ENCODE measurements at places on chromosomes 2 and 18.

GRCh38 chr2:85318222-85319074 lies 9.3 kb downstream of the TGOLN2 start:
- DNase-seq = no peak

- DNase-seq = no peak
These were observed 11.5 kb upstream of the NFATC1 start for GRCh38 chr18:79384151-79384807.

- no peak for DNase-seq
These were observed 72.7 kb upstream of the LYPD6B start for GRCh38 chr2:148965623-148966437.

DNA sequence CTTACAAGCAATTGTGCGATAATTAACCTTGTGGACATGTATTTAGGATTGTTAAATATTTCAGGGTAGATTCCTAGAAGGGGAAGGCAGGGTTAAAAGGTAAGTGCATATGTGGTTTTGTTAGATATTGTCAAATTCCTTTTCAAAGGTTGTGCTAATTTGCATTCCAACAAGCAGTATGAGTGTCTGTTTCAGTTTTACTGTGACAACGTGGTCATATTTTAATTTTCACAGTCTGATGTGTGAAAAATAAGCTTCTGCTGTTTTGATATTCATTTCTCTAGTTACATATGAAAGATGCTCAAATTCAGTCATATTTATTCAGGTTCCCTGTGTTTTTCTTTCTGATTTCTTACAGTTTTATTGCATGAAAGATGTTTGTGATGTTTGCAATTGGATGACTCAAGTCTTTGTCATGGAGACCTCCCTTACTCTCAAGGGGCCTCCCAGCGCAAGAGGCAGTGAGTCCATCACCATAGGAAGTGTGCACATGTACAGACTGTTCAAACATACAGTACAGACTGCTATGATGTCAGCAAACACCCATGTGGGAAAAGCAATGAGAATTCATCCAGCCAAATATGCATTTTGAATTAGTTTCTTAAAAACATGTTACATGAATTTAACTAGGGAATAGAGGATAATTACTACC lies 310.8 kb downstream of the GALR1 start:
- no peak for DNase-seq

GRCh38 chr18:55833543-55833942 lies 245.6 kb upstream of the TCF4 start:
- no peak for DNase-seq

GRCh38 chr2:39380525-39381150 lies 56.4 kb downstream of the MAP4K3 start:
- peak; percentile 86 for DNase-seq

- DNase-seq = no peak
These were observed 8.7 kb downstream of the CAPG start for GRCh38 chr2:85401464-85401805.

GRCh38 chr2:33836628-33837027 lies 237.5 kb upstream of the FAM98A start:
- no peak for DNase-seq

GRCh38 chr2:172970660-172971059 lies 105.0 kb upstream of the MAP3K20 start:
- DNase-seq = no peak

DNA sequence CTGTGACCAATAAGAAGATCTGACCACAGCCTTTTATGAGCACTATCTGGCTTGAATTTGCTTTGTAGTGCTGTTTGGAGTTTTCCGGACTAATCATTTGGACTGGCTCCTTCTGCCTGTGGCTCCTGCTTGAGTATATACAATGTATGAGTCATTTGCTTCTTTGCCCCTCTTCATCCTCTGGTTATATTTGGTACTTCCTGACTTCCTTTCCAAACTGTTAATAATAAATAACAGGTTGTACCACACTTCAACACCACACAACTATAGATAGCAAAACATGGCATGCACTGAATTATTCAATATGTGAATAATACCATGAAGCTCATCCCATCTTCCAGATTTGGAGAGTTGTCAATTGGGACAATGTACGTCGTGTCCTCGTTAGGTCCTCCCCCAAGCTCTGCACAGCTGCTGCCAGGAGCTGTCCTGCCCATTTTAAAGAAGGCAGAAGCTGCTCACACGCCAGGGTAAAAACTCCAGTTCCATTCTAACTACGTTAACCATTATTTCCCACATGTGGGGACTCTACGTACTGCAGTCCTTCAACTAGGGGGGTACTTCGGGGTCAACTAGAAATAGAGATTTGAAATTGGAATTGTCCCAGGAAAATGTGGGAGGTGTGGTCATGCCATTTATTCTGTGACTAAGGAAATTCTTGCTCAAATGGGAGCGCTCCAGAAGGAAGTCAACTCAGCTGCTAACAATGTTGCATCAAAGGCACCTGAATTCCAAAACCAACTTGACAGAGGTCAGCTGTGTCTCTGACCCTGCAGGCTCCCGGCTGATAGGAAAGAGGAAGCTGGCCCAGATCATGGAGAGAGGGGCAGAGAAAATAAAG lies 38.1 kb downstream of the ST8SIA5 start:
- DNase-seq = no peak

GRCh38 chr2:85578243-85579180 lies 1.1 kb downstream of the VAMP8 start:
- no peak for DNase-seq

DNA sequence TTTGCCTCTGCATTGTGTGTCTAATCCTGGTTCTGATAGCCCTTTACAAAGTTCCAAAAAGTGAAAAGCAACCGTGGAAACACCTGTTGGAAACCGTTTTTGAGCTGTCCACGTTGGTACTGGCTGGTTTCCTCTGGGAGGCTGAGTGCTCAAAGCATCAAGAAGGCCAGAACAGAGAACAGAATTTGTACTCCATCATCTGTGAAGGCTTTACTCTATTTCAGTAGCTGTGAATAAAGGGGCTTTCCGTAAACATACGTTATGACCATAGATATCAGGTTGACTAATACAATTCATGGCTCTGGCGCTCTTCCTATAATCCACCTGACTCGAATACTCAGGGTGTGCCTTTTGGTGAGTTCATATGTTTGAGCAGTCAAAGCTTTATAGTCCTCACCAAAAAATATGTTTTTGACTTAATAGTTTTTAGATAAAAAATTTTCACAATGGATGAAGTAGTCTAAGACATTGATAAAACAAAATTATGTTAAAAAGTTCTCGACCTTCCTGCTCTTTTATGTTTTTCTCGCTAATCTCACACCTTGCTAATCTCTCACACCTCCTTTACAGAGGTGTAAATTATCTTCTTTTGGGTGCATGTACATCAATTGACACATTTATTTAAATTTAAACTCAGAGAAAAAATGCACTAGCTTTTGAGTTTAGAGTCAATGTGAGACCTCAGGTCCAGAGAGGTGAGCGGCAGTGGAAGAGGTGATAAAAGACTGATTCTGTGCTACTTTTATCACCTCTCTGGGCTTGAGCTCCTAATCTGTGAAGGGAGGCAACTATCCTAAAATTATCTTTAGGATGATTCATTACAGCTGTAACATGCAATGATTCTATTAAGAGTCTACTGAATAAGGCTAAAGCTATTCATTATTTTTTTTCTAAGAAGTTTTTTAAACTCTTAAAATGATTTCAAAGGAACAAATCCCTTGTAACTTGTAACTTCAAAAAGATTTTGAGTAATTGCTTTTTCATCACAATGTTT lies 65.3 kb downstream of the CXCR4 start:
- DNase-seq = no peak

DNA sequence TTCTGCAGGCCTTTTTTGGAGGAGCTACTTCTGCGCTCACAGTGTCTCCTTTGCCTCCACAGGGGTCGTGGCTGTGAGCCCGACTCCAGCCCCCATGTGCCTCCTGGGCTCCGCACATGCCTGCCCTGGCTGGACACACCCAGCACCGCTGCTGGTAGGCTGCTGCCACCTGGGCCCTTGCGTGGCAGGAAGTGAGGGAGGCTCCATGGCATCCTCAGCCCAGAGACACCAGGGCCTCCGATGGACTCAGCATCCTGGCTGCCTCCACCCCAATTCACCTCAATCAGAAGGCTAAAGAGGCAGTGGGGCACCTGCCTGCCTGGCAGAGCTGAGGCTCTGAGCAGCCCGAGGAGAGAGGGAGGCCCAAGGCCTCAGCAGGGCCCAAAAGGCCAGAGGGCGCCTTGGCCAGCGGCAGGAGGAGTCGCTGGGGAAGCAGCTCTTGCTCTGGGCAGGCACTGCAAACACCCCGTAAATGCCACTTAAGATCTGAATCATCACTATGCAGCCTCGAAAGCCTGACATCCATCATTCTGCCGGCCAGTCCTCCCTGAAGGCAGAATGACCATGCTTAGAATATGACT lies 68.3 kb upstream of the OTOS start:
- DNase-seq = no peak

GRCh38 chr2:3312576-3313345 lies 64.9 kb downstream of the EIPR1 start:
- DNase-seq = no peak

- DNase-seq = no peak
These were observed 40.7 kb downstream of the ARHGAP25 start for GRCh38 chr2:68775272-68775842.

DNA sequence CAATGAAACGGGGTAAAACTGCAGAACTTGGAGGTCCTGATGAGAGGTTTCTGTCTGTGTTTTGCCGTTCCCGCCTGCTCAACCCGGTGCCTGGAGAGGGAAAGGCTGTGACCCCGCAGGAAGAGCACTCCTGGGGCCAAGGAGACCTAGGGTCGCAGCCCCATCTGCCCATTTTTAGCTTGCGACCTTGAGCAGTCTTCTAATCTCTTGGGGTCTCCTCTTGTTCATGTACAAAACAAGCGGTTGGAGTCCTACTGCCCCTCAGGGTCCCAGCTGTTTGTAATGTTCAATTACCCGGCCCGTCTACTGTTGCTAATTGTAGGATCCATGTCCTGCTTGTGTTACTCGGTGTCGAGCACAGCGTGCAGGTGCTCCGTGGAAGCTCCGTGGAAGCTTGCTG lies 104.5 kb downstream of the PTGR3 start:
- no peak for DNase-seq

GRCh38 chr2:137348301-137348700 lies 583.0 kb downstream of the THSD7B start:
- DNase-seq = no peak

DNA sequence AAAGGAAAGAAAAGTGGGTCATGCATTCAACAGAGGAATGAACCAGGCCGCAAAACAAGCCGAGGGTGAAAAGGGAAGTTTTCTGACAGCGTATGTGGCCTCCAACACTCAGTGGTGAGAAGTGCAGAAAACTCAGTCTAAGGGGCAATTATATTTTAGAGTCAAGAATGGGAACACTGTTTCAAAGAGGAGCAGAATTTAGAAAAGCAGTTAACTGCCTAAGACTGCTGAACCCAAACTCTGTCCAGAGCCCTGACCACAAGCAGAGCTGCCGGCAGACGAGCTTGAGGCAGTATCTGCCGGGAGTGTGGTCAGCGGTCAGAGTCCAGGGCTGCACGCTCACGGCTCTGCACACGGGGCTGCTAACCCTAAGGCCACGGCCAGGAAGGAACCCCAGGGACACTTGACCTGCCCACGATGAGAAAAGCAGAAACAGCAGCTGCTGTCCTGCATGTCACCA lies 347.0 kb upstream of the ID2 start:
- no peak for DNase-seq

DNA sequence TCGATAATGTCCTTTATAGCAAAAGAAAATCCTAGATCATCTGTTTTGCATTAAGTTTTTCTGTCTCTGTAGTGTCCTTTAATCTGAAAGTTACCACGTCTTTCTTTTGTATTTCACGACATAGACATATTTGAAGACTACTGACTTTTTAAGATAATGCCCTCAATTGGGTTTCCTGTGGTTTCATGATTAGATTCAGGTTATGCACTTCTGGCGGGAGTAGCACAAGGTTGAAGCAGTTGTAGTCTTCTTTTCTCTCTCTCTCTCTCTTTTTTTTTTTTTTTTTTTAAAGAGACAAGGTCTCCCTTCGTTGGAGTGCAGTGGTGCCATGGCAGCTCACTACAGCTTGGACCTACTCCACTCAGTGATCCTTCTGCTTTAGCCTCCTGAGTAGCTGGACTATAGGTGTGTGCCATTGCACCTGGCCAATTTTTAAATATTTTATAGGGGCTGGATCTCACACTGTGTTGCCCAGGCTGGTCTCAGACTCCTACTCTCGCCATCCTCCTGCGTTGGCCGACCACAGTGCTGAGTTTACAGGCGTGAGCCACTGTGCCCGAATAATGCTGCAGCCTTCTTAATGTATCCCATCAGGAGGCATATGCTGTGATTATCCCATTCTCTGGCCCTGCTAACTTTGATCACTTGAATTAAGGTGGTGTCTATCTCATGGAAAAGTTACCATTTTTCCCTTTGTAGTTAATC lies 3.9 kb downstream of the INPP4A start:
- DNase-seq = no peak

DNA sequence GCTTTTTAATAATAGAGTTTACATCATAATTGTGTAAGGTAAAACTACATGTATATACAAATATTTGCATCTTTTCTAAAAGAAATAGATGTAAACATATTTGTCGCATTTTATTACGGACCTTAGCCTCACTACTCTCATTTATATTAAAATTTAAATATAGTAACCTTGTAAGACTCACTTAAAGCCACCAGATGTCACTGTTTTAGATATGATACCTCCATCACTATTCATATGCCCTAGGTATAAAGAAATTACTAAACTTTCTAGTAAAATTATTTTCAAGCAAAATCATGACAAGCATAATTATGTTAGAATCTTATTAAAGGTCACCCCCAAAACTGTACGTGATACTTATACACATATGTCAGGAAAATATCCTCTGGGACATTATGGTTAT lies 674.3 kb upstream of the REG3G start:
- DNase-seq = no peak

DNA sequence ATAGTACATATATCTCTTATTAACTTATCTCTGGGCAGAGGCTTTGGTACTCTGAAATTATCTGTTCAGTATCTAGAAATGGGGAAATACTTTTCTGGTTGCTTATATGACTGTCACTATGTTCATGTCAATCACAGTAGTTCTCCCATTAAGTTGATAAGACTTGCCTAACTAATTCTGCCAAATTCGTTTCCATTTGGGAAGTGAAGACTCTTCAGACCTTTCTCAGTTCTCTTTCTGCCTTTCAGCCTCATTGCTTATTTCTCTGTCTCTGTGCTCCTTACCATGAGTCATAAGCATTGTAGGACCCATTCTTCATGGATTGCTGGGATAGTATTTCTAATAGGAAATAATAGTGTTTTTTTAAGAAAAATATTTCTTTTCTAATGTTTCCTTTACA lies 113.5 kb downstream of the PHLPP1 start:
- DNase-seq = no peak
